ENCODE measurements at places on chromosomes 5 and 9.

DNA sequence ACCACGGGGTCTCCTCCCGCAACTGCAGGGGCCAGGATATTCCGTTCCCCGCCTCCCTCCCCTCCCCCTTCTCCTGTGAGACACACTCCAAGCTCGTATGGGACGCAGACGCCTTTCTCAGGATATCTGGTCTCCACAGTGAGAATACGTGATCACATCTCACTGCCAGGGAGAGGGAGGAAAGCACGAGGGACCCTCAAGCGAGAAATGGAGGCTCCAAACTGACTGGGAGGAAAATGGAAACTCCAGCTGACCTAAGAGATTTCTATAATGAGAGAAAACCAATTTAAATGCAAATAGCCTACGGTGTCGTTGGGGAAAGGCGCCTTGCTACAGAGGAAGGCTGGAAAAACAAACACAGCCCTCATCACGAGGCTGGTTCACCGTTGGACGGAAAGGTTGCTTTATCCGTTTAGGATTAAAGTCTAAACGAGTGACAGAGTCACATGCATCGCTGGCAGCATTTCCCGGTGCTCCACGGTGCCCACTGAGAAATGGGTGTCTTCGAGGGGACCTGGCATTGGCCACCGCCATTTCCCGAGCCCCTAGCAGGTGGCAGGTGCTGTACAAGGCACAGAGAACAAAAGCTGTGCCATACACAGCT lies 116.9 kb upstream of the CPEB4 start:
- no peak for DNase-seq

DNA sequence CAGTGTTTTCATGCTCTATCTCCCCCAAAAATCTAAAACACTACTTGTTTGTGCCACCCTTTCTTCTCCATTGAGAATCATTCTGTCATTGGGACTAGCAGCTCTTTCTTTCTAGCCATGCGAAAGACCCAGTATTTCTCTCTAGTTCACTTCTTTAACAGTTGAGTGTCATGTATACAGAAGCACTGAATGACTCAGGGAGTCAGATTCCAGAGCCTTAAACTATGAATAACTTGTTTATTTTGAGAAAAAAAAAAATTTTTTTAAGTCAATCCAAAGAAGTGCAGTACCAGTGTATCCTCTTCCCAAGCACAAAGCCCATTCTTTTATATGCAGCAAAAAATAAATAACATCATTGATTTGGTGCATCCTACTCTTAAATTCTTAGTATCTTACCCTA lies 415.4 kb upstream of the GRAMD2B start:
- DNase-seq: no peak

DNA sequence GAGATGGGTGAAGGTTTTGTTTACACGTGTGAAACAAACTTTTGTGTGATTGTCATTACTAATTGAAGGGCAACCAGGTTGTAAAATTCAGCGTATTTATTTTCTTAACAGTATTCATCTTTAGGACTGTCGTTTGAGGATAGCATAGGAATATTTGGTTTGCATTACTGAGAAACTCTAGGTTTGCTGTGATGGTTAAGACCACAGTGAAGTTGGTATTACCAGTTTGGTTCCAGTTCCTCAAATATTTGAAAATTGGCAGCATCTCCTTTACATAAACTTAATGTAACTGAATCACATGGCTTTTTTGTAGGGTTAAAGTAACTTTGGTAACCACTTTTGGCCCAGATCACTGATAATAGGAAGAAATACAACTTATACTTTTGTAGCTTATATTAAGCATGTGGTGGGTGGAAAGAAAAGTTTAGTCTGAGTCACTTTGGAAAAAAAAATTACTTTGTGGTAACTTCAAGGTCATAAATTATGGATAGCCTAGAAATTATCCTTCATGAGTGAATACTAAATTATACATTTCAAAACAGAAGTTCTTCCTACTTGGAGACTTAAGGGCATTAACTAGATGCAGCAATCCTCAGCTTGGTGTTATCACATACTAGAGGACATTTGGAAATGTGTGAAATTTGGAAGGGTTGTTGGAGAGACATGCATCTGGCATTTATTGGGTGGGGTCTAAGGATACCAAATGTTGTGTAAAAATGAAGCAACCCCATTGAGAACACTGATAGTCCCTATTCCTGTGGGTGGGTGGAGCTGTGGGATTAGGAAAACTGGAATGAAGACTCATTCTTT lies 33.9 kb downstream of the G3BP1 start:
- DNase-seq: no peak

DNA sequence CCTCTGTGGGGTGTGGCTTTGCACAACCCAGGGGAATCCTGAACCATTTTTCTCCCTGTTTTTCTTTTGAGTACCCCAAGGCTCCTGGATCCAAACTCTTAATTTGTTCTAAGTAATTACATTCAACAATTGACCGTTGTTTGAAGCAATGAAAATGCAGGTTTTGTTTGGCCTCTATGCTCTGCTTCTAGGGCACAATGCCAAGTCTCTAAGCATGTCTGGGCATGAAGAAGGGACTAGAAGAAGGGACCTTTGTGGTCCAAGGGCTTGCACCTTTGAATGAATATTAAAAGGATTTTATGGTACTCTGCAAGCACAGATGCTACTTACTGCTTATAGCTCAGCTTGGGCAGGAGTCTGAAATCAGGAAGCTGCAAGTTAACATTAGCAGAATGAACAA lies 6.6 kb upstream of the ENC1 start:
- DNase-seq: no peak

DNA sequence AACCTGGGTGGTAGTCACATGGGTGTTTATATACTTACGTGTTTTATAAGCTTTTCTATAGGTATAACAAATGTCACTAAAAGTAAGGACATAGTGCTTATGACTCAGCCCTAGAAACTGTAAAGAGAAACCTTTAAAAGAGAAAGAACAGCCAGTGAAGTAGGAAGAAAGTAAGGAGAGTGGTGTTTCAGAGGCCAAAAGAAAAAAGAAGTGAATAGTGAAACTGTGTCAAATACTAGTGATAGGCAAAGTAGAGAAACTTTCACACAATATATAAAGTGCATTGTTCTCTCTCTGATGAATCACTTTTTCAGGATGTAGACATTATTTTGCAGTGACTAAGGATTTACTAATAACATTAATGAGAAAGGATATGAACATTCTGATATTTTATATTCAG lies 74.2 kb upstream of the SUSD1 start:
- no peak for DNase-seq

- DNase-seq: no peak
These were observed 301.6 kb downstream of the EBF1 start for GRCh38 chr5:158798140-158798539.

DNA sequence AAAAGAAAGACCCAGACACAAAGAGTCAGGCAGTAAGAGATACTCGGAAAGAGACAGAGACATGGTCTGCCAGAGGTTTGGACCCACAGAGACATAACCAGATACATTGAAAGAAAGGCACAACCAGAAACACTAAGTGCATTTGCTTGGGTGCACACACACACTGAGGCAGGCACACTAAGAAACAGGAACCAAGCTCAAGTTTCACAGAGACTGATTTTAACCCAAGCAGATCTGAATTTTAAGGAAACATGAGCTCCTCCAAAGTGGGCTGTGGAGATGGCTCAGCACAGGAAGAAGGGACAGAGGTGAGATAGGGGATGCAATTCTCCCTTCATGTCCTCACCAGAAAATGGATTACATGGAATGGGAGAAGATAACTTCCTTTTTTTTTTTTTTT lies 9.5 kb downstream of the AQP3 start:
- DNase-seq: no peak

DNA sequence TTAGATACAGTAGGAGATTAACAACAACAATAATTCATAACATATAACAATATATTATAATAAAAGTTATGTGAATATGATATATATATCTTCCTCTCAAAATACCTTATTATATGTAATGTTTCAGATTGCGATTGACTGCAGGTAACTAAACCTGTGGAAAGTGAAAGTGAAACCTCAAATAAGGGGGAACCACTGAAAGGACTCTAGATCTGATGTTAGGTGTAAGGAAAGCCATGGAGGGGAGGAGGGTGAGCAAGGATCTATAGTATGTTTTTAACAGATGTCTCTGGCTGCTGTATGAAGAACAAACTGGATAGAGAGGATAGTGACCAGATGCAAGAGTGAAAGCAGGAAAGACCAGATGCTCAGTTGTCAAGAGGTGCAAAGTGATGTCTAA lies 5.8 kb upstream of the FSTL4 start:
- DNase-seq: no peak

DNA sequence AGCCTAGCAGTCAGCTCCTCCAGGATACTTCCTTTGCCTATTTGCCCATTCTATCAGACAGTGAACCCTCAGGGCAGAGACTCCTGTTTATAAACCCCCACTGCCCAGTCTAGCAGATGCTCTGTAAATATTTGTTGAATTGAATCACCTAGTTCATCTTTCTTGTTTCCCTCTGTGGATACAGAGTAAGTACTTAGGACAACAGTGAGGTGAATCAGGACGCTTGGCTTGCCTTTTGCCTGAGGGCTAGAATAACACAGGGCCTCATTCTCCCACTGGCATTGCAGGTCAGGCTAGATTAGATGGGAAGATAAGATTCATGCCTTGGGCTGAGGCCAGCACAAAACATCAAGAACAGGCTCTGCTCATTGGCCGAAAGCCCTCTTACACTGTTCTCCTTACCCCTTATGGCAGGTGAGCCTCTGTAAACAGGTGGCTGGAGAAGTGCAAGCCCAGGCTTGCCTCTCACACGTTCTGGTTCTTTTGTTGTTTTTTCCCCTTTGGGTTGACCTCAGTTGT lies 22.2 kb downstream of the TNFSF8 start:
- no peak for DNase-seq

GRCh38 chr5:82584631-82585030 lies 306.5 kb upstream of the RPS23 start:
- DNase-seq: no peak

GRCh38 chr5:66561256-66561990 lies 34.8 kb upstream of the MAST4 start:
- no peak for DNase-seq

DNA sequence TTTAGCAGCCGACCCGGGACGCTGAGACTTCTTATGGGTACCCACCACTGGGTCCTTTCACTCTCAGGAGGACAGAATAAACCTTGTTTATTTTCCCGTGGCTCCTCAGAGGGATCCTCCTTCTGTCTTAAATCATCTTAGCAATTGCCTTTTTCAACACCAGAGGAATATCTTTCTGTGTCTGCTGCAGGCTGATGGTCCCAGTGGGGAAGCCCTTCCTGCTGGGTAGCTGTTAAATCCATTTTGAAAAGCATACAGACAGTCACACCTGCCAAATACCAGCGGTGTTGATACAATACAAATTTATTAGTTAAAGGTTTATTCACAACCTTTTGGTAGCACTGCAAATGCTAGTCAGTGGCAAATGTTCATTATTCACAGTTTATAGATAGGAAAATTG lies 222.9 kb downstream of the AOPEP start:
- DNase-seq: no peak

- no peak for DNase-seq
These were observed 307.4 kb upstream of the SEMA6A start for GRCh38 chr5:116881921-116882531.

GRCh38 chr9:90092508-90092907 lies 487.7 kb downstream of the GADD45G start:
- no peak for DNase-seq

GRCh38 chr9:71955300-71955915 lies 44.0 kb downstream of the C9orf85 start:
- DNase-seq: no peak

GRCh38 chr5:153358315-153358976 lies 132.0 kb upstream of the GRIA1 start:
- DNase-seq: no peak

- no peak for DNase-seq
These were observed 828.9 kb upstream of the ZNF608 start for GRCh38 chr5:125575171-125575890.

DNA sequence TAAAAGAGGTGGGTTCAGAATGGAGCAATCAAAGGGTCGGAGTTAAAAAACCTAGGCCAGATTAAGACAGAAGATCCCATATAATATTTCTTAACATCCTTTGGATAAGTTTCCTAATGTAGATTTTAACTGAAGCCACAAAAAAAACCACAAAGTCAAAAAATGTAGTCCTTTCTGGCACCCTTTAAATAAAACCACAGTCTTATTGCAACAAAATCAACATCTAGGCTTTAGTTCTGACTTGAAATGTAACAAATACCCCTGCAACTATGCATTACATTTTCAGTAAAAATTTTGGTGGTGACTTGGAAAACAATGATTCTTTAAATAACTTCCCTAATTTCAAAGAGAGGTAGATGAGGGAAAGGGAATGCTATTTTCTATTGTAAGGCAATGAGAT lies 109.2 kb downstream of the PSAT1 start:
- no peak for DNase-seq

DNA sequence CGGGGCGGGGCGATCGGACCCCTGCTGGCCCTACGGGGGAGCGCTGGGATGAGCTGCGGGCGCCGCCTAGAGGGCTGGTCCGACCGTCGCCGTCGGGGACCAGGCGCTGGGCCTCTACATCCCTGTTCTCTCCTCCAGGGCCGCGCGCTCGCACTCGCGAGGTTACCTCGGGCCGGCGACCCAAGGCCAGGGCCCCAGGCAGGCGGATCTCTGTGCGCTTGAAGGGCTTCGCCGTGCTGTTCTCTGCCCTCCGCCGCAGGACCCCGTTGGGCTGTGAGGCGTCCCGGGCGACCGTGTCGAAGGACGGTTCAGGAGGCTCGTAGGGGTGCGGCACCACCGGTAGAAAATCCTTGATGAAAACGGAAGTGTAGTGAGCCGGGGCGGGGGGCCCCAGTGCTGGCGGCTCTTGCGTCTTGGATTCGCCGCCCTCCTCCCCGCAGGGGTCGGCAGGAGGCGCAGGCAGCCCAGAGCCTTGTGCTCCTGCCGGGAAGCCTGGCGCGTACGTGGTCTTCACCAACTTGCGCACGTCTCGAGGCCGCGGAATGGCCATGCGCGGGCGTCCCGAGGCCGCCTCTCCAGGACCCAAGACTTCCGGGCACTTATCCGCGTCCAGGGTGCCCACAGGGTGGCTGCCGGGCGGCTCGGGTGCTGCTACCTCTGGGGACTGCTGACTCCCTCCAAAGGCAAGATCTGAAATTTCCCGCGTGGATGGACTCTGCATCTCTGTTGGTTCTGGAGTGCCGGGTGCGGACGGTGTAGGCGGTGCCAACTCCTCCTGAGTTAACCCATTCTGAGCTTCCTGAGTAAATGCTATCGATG lies 2.0 kb downstream of the PROB1 start:
- DNase-seq: no peak

DNA sequence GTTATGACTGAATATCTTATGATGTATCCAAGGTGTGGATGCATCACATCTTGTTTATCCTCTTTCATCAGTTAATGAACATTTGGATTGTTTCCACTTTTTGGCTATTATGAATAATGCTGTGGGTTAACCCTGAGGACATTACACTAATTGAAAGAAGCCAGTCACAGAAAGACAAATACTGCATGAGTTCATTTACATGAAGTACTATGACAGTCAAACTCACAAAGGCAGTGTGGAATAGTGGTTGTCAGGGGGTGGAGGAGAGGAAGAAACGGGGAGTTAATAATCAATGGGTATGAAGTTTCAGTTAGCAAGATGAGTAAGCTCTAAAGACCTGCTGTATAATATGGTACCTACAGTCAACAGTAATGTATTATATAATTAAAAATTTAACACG lies 409.4 kb upstream of the CTNND2 start:
- no peak for DNase-seq

Measured in caudate nucleus (tissue), 63 donors.